ENCODE measurements at places on chromosomes 5 and 9.

DNA sequence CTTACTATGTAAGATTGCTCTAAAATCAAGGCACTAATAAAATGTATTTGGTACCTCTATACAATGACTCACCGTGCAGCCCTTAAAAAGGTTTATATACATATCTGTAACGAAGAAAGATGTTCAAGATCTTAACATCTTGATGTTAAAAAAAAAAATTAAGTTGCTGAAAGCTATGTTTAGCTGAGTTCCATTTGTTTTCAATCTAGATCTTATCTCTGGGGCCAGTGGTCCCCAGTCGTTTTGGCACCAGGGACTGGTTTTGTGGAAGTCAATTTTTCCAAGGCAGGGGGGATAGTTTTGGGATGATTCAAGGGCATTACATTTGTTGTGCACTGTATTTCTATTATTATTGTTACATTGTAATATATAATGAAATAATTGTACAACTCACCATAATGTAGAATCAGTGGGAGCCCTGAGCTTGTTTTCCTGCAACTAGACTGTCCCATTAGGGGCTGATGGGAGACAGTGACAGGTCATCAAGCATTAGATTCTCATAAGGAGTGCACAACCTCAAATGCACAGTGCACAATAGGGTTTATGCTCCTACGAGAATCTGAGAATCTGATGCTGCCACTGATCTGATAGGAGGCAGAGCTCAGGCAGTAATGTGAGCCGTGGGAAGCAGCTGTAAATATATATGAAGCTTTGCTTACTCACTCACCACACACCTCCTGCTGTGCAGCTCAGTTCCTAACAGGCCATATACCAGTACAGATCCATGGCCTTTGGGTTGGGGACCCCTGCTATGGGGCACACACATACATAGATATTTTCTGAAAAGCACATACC is 27.6 kb upstream of the TSLP start:
- peak; percentile 77 for DNase-seq

- no peak for DNase-seq
Measured at GRCh38 chr5:132427281-132428146, 58.0 kb downstream of the SLC22A5 start.

DNA sequence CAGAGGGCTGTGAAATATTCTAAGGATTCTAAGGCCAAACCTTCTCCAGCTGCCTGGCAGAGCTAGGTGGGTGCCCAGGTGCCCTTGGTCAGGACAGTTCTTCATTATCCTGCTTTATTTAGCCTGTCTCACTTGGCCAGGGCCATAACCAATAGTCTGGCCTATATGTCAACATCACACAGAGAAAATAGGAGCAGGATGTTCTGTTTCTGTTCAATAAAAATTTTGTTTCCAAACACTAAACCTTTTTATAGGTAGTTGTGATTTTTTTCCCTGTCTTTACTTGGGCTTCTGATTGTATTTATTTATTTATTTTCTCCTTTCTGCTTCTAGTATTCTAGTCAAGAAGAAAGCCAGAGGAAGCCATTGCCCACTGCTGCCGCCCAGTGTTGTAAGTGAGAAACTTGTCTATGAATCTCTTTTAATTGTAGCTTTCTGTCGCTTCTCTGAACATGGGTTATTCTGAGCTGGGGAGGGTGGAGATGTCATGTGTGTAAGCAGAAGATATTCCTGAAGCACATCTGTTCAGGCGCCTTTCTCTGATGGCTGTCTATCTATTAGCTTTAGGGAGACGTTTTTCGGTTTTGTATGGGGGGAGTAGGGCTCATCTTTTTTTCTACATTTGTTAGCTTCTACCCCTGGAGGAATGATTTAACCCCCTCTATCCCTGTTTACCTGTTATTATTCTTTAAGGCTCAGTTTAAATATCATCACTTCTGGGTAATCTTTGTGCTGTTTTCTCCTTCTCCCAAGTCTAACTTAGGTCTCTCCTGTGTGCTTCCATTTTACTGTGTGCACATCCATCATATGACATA is 97.1 kb downstream of the UNC13B start:
- peak; percentile 78 for DNase-seq

GRCh38 chr5:75040973-75041372 is 11.4 kb downstream of the GCNT4 start:
- peak; percentile 23 for DNase-seq

- no peak for DNase-seq
Measured at GRCh38 chr9:32526707-32527048, 682 bp upstream of the RIGI start.

DNA sequence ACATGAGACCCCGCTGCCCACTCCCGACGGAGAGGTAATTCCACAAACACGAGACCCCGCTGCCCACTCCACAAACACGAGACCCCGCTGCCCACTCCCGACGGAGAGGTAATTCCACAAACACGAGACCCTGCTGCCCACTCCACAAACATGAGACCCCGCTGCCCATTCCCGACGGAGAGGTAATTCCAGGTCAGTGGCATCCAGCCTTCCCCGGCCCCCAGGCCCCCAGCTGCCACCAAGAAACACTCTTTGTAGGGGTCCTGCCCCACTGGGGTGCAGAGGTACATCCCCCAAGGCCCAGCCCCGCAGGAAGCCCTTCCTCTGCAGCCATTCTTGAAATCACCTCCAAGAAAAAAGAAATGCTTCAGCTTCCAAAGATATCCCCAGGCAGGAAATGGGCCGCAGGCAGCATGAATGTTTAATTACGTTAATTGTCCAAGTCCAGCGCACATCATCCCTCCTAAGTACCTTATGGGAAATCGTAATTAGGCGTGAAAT is 115.9 kb downstream of the ADAMTS2 start:
- DNase-seq: no peak

GRCh38 chr5:151772846-151773561 is 1.2 kb downstream of the G3BP1 start:
- peak; percentile 43 for DNase-seq

GRCh38 chr9:127124111-127124531 is 1.7 kb upstream of the ANGPTL2 start:
- DNase-seq: no peak

DNA sequence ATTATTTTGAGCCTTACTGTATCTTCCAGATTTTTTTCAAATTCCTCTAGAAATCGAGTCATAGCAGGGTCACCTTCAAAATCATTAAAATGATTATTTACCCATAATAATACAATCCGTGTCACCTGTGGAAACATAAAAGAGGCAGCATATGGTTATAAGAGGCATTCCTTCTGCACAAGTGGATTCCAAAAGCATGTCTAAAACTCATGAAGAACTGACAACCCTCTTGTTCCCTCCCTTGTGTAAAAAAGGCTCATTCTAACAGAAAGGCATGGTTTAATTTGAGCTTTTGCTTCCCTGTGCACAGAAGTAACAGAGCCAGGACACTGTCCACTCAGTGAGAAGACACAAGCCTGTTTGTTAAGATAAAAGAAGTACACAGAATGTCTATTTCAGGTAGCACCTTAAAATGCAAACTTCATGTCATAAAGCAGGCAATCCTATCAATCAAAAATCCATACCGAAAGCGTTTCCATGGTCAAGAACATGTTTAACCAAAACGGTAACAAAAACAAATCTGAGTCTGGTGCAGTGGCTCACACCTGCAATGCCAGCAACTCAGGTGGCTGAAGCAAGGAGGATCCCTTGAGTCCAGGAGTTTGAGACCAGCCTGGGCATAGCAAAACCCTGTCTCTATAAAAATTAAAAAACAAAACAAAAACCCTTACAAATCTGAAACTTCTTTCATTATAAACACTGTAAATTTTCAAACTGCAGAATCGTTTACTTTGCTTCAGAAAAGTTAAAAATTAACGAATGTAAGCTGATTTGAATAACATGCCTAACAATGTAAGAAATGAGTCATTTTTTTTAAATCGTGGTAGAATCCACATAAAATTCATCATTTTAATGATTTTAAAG is 139.3 kb downstream of the RAPGEF6 start:
- DNase-seq: no peak

GRCh38 chr9:111815285-111816070 is 20.7 kb upstream of the SHOC1 start:
- DNase-seq: no peak

GRCh38 chr5:161165998-161166660 is 314.1 kb upstream of the ATP10B start:
- DNase-seq: no peak

- no peak for DNase-seq
Measured at GRCh38 chr9:2502210-2502609, 119.4 kb upstream of the VLDLR start.

- DNase-seq: no peak
Measured at GRCh38 chr5:171577042-171577758, 157.8 kb downstream of the FGF18 start.

DNA sequence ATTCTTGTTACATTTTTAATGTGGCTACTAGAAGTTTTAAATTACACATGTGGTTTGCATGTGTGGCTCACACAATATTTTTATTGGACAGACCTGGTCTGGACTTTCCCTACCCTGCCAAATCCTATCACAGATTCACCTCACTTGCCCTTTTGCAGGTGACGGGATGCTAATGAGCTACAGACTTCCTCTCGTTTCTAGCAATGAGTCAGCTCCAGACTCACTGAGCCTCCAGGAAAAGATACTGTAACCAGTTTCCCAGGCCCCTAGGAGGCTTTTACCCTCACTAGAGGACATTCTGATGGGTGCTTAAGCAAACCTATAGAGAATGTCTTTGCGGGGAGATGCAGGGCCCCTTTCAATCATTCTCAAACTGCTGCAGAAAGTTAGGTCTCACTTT is 135.4 kb downstream of the WDR41 start:
- DNase-seq: no peak

GRCh38 chr9:94801234-94801633 is 74.7 kb downstream of the AOPEP start:
- peak; percentile 59 for DNase-seq

GRCh38 chr9:109817146-109817845 is 37.3 kb downstream of the PALM2AKAP2 start:
- DNase-seq: peak; percentile 83

- no peak for DNase-seq
Measured at GRCh38 chr9:37551888-37552287, 24.3 kb downstream of the FBXO10 start.

DNA sequence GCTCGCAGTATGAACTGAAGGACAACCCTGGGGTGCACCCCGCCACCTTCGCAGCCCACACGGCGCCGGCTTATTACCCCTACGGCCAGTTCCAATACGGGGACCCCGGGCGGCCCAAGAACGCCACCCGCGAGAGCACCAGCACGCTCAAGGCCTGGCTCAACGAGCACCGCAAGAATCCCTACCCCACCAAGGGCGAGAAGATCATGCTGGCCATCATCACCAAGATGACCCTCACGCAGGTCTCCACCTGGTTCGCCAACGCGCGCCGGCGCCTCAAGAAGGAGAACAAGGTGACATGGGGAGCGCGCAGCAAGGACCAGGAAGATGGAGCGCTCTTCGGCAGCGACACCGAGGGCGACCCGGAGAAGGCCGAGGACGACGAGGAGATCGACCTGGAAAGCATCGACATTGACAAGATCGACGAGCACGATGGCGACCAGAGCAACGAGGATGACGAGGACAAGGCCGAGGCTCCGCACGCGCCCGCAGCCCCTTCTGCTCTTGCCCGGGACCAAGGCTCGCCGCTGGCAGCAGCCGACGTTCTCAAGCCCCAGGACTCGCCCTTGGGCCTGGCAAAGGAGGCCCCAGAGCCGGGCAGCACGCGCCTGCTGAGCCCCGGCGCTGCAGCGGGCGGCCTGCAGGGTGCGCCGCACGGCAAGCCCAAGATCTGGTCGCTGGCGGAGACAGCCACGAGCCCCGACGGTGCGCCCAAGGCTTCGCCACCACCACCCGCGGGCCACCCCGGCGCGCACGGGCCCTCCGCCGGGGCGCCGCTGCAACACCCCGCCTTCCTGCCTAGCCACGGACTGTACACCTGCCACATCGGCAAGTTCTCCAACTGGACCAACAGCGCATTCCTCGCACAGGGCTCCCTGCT is 3.8 kb downstream of the IRX1 start:
- no peak for DNase-seq

- no peak for DNase-seq
Measured at GRCh38 chr5:178356431-178356872, 123.8 kb upstream of the PHYKPL start.

DNA sequence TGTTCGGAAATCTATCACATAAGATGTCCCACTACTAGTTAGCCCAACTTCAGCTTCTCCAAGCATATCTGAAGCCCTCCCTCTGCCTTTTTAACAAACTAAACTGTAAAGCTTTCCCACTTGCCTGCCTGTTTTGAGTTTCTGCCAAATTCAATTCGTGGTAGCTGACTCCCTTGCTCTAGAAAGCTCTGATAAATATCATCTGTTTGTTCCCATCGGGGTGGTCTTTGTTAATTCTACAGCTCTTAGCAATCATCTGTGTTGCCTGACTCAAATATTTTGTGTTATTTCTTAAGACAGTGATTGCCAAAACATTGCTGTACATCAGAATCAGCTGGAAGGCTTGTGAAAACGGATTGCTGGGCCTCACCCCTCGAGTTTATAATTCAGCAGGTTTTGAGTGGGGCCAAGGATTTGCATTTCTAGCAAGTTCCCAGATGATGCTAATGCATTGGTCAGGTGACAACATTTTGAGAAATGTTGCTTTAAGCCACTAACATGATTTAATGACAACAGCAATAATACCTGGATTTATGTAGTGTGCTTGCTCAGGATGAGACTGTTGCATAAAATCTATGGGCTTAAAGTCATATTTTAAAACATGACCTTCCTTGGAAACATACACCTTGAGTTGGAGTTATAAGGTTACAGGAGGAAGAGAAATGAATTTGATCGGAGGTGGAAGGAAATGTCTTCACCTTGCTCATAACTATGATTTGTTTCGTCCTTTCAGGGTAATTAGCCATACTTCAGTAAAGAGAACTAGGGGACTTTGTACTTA is 631.9 kb downstream of the PSAT1 start:
- no peak for DNase-seq

DNA sequence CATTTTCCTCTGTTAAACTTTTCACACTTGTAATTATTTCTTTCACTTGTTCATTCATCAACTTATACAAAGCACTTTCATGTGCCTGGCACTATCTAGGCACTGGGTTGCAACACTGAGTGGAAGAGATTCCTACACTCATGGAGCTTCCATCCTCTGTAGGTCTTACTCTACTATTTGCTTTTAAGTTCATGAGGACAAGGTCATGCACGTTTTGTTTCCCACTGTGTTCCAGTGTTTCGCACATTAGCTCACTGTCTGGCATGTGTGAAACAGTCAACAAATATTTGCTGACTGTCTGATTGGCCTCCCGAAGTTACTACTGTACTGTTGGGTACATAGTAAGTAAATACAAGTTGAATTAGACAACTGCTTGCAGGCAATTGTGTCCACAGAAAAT is 87.9 kb upstream of the IFNK start:
- no peak for DNase-seq

Data from HCEC 1CT (cell line).